Hair follicle dermal papilla cell (primary cell): ENCODE measurements at places on chromosomes 7 and 10. TPM values are rescaled to one million over a fixed set of nuclear protein-coding genes. Genes with fewer than 3 reads are reported as not detected.

The MPP7 gene
- 0.12 and 0.16 TPM in 2 replicates for total RNA-seq

The APBB1IP gene
- total RNA-seq: 5.2 and 8.0 TPM in 2 replicates

The XRCC2 gene
- 0.12 and 0.49 TPM in 2 replicates for total RNA-seq

The PNLIP gene
- total RNA-seq: not detected in 2 replicates

The OR2A12 gene
- not detected in 2 replicates for total RNA-seq

The SFTPA1 gene
- not detected in 2 replicates for total RNA-seq

The ATOH7 gene
- not detected in 2 replicates for total RNA-seq
